ENCODE measurements at places on chromosomes 1 and 21.

DNA sequence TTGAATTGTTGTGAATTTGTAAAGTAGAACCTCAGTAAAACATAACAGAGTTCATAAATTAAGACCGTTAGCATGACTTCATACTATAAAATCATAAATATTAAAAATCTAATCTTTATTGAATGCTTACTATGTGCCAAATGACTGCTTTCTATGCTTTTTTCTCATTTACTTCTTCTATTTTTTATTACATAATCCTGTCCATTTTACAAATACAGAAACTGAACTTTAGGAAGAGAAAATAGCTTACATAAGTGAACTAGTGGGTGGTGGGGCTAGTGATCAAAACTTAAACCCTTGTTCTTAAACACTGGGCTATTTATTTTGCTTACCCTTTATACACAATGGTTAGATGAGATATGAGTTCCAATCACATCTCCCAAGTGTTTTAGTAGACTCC lies 122.3 kb downstream of the ZC3H11B start:
- DNase-seq = no peak

GRCh38 chr1:96918406-96918805 lies 196.8 kb downstream of the PTBP2 start:
- peak; percentile 85 for DNase-seq

DNA sequence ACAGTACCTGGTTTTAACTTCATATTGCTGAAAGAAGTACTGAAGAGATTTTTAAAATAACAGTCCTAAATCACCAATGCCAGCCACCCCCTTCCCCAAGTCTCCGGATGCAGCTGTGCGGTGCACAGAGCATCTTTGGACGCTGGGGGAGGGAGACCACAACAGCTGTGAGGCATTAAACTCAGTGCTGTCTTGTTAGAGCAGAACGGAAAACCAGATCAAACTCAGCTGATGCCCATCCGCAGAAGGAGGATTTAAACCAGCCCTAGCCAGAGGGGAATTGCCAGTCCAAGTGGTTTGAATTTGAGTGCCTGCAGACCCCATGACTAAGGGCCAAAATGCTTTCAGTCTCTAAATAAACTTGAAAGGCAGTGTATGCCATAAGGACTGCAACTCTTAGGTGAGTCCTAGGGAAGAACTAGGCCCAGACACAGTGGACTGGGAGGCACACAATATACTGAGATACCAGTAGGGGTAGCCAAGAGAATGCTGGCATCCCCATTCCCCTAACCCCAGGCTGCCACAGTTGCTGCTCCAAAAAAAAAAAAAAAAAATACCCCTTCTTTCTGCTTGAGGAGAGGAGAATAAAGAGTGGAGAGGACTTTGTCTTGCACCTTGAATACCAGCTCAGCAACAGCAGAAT lies 576.2 kb downstream of the NEGR1 start:
- DNase-seq = no peak

DNA sequence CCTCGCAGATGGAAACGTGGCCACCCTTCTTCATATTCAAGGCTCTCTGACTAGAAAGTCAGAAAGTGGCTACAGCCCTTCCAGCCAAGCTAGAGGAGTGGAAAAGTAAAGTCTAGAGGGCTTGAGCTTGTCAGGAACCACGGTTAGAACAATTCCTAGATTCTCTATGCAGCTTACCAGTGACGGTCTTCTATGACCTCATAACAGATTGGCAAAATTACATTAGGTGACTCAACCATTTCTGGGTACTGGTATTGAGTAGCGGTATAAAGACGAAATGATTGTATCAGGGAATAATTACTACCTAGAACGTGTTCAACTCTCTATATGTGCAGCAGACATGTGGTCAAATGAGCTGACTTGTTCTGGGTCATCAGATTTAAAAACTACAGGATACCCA lies 155.0 kb upstream of the RUNX1 start:
- DNase-seq = peak; percentile 64

GRCh38 chr21:37496972-37497371 lies 130.4 kb downstream of the DYRK1A start:
- peak; percentile 14 for DNase-seq

DNA sequence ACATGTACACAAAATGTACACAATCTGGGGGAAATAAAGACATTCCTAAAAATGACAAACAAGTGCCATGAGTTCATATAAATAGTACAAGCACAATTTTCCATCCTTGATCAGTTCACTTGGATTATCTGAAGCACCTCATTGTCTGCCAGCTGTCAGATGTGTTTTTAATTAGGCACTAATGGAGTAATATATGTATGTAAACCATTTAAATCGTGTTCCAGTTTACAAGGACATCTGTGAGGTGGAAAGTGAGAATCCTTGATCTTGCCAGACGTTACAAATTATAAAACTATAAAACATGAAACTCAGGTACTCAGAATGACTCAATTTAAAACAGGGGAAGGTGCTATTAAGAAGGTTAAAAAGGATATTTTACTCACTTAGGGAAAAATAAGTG lies 1312.2 kb downstream of the PLA2G4A start:
- DNase-seq = no peak

GRCh38 chr1:41588334-41588875 lies 103.9 kb upstream of the EDN2 start:
- no peak for DNase-seq

DNA sequence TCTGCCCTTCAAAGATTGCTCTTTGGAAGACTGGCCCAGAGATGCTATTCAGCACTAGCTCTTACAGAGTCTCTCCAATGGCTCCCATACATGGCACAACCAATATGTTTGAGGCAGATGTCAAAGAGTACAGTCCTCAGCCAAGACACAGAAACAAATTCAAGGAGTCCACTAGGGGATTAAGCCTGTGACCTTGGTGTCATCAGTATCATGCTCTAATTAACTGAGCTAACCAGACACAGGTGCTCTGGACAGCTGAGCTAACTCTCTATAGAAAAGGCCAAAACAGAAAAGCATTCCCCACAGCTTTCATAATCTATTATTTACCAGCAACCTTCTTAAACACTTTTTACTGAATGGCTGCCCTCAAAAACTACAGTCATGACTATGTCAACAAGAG lies 666.0 kb upstream of the PLXNA2 start:
- DNase-seq = no peak

DNA sequence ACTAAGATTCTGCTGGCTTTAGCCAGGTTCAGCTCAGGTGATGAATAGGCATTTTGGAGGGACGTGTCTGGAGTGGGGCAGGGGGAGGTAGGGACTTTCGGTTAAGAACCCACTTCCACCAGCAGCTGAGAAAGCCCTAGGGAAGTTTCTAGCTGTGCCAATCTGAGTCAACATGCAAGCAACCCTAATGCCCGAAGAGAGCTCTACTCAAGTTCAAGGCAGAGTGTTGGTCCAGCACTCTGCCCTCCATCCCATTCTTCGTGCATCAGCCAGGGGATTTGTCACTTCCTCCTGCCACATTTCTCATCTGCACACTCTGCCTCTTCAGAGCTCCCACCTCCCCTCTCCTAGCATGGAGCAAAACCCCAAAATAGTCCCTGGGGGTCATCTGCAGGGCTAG lies 208.8 kb downstream of the HIVEP3 start:
- no peak for DNase-seq

GRCh38 chr1:174999936-175000696 lies at the start of gene CACYBP:
CACYBP (plus strand) TSS chr1:174999947; CDS start chr1:175000181, 234 bp downstream.
- DNase-seq = peak; percentile 48

DNA sequence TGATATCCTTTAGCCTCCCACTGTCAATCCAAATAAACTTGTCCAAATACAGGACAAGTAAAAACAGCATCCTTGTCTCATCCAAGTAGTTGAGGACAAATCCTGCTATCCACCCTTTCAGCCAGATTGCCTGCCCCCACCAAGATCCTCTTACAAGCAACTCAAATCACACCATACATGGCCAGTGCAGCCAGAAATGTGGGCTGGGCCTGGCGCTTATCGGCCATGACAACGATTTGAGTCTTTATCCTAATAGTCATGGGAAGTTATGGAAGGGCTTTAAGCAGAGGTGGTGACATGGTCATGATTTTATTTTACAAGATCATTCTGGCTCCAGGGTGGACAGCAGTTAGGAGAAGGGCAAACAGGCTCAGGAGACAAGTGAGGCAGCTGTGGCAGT lies 6.3 kb downstream of the GPA33 start:
- no peak for DNase-seq

DNA sequence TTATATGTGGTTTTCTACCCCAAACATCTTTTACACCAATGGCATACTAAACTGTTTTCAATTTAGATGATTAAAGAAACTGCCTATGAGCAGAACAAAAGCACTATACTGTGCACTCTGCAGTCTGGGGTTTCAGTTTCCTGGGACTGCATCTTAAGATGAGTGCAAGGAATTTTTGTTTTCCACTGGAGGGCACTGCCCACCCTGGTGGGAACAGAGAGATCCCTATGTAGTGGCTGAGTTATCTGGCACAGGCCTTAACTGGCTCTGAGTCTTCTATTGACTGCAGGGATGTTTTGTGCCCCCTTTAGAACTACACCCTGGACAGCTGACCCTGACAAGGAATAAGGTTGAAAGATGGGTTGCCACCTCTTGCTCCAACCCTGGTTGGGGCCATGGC lies 12.0 kb downstream of the PROK1 start:
- peak; percentile 18 for DNase-seq

DNA sequence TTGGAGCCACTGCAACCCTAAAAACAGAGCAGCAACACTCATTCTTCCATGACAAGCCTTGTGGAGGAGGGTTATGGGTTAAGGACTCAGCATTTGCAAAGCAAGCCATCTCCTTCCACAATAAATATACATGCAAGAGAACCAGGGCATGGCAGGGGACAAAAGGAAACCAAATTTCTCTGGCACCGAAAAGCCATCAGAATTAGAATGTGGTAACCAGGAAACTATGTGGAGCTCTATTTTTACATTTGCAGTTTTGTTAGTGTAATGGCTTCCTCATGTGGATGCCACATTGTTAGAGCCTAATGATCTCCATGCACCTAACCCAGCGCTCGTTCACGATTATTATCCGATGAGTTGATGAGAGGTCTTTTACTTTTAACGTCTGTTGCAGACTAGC lies 91.7 kb downstream of the NAV1 start:
- no peak for DNase-seq

GRCh38 chr1:40532844-40533424 lies 1.5 kb downstream of the ZNF684 start:
- DNase-seq = peak; percentile 66

- no peak for DNase-seq
Observed at GRCh38 chr1:212450331-212450881, 17.7 kb downstream of the NENF start.

DNA sequence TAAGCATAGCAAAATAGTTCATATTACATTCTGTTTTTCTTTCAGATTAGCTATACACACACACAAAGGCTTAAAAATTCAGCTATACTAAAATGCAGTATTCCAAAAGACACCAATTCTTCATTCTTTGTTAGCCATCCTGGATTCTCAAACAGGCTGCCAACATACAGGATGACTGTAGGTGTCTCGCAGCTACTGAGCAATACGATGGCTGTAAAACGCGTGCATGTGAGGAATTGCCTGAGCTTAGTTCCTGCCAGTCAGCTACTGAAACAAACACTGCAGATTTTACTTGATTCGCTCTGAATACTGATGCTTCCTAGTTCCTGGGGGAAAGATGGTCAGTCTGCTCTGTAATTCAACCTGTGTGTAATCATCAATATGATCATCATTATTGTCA lies 24.7 kb upstream of the HMGN1 start:
- peak; percentile 66 for DNase-seq

DNA sequence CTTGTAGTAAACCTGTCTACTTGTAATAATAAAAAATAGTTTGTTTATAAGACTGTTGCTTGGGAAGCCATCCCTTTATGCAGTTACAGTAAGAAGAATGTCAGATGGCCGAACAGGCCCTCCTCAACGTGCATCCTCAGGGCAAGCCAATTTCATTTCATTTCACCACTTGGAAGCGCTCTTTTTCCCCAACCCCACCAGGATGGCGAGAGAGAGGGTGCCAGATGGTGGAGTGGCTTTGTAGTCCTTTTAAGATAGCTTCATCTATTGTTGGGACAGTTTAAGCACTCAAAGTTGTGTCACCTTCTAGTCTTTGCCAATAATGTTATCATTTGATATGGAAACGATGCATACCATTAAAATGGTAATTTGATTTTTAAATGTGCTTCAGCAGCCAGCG lies 356.3 kb upstream of the CAMK1G start:
- DNase-seq = no peak

GRCh38 chr1:54377040-54377691 lies 29.0 kb downstream of the SSBP3 start:
- DNase-seq = no peak

DNA sequence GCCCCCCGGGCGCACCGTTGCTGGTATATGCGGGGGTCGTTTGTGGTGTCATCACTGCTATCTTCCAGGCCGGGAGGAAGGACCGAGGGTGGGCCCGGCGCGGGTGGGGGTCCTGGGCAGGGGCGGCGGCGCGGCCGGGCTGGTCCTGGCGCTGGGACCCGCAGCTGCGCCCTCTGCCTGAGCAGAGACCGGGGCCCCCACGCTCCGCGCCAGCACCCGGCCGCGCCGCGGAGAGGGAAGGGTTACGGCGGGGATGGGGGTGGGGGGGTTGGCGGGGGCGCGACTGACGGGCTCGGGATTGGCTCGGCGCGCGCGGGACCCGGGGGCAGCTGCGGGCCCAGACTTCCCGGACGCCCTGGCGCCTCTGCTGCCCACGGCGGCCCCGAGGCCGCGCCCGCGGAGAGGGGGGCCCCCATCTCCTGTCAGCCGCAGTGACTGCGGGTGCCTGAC lies 13.8 kb upstream of the SAMD11 start:
- DNase-seq = no peak

GRCh38 chr21:42834726-42835191 lies 44.6 kb downstream of the WDR4 start:
- no peak for DNase-seq

- no peak for DNase-seq
Observed at GRCh38 chr1:47514229-47514628, 76.4 kb downstream of the FOXD2 start.

DNA sequence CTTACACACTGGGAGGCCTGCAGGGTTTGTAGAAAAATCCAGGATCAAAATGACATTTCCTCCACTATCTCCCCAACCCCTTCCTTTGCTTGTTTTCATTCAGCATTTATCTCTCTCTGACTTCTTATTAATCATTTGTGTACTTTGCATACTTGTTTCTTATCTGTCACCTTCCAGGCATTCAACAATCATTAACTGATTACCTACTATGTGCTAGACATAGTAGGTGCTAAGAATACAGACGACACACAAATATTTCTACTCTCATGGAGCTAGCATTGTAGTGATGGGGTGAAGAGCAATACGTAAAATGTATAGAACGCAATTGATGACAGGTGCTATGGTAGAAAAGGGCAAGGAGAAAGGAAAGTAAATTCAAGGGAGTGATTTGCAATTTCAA lies 20.9 kb downstream of the TRABD2B start:
- DNase-seq = no peak

GRCh38 chr1:245800901-245801605 lies 646.3 kb downstream of the KIF26B start:
- no peak for DNase-seq
